ENCODE measurements at places on chromosomes 6 and 20.

DNA sequence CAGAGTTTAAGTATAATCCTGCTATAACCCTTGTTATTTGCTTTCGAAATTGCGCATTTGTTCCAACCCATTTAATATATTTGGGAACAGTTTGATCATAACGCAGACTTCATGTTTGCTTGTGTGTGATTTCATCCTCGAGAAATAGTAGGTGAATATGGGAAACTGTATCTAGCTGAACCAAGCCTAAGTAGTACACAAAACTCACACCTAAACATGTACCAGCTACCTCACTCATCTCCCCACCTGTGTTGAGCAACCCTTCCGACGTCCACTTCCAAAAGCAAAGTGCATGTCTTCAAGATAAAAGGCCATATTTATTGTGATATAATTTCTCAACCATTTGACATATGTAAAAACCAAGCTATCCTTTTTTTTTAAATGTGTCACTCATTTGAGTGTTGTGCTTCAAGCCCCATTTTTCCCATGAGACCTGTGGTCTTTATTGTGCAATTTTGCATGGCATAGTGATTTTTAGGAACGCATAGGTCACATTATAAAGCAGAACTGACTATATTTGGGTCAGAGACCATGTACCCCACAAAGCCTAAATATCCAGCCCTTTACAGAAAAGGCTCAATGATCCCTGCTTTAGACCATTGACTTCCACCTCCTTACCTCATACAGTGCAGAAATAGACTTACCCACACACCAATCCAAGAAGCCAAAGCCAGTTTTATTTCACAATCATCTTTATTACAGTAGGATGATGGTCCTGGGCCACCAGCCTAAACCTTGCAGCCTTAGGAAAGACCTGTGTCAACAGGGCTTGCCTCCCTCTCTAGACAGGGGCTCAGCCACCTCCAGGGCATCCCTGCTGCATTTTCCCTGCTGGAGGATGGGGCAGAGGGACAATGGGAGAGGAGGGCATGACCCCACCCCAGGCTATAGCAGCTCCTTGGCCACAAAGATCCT lies 7.1 kb downstream of the CCND3 start:
- DNase-seq, result no peak

DNA sequence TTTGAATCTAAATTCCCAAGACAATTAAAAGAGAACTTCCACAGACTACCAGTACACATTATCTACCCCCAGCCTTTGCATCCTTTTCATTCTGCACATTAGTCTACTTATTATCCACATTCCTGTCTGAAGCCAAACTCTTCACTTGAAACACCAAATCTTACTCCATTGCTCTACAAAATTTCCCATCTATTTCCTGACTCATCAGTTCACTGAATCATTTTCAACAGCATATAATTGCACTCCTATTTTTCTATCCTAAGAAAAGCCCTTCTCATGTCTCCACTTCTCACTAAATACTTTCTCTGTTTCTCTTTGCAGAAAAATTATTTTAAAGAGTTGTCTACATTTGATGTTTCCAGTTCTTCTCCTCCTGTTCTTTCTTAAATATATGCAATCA lies 239.4 kb upstream of the FERMT1 start:
- no peak for DNase-seq

GRCh38 chr6:80181352-80182081 lies 75.0 kb downstream of the BCKDHB start:
- no peak for DNase-seq

GRCh38 chr20:55158446-55158845 lies 683.1 kb downstream of the DOK5 start:
- no peak for DNase-seq

GRCh38 chr6:2790588-2791449 lies 25.6 kb downstream of the WRNIP1 start:
- DNase-seq, result no peak

GRCh38 chr6:17212546-17213371 lies 68.4 kb upstream of the RBM24 start:
- no peak for DNase-seq

GRCh38 chr6:56766806-56767178 lies 124.1 kb upstream of the DST start:
- DNase-seq, result no peak

DNA sequence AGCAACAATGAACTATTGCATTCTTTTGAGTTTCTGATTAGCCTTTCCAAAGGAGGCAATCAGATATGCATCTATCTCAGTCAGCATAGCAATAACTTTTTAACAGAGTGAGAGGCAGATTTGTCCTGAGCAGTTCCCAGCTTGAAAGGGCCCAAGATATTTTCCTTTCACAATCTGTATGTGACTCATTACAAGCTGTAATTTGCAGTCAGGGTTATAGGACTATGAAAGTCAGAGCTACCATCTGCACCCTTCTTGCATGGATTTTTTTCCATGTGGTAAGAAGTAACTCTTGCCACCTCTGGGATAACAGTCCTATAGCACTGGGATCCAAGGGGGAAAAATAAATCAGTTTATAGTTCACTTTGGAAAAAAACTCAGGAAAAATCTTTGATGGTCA lies 318.2 kb upstream of the RGS17 start:
- DNase-seq, result no peak

DNA sequence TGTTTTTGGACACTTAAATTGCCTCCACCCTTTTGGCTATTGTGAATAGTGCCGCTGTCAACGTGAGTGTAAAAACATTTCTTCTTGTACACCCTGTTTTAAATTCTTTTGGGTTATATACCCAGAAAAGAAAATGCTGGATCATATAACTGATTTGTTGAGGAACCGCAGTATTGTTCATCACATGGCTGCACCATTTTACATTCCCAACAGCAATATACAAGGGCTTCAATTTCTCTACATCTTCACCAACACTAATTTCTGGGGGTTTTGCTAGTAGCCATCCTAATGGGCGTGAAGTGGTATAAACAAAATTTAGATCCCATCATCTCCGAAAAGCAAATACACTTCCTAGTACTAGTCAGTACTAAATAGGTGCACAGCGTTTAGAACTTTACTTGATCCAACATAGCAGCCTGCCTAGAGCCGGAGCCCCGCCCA lies 579 bp upstream of the BPHL start:
- DNase-seq, result no peak

DNA sequence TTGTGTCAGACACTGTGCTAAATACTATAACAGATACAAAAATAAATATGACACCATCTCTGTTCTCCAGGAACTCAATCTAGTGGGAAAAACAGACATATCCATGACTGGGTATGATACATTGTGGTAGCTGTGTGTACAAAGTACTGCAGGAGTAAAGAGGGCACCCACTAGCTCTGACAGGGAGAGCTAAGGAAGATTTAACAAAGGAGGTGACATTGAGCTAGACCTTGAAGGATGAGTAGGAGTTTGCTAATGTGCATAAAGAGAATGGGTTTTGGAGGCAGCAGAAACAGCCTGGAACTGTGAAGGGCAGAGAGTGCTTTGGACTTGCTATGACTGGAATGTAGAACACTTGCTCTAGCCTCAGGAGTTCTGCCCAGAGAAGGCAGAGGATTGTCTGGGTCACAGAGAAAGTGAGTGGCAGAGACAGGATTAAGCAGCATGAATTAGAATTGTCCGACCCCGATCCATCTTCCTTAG lies 14.4 kb downstream of the MMP24 start:
- DNase-seq, result no peak

DNA sequence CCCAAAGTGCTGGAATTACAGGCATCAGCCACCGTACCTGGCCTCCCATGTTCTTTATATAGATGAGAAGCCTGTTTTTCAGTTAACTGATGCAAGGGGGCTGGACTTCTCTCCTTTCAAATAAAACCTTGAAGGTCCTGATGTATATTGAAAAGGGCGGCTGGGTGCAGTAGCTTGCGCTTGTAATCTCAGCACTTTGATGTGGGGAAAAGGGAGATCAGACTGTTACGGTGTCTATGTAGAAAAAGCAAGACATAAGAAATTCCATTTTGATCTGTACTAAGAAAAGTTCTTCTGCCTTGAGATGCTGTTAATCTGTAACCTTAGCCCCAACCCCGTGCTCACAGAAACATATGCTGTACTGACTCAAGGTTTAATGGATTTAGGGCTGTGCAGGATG lies 16.1 kb upstream of the SAMHD1 start:
- DNase-seq, result no peak

- no peak for DNase-seq
Observed at GRCh38 chr6:36692861-36693702, 4.5 kb upstream of the RAB44 start.

- DNase-seq, result no peak
Observed at GRCh38 chr6:30319146-30319835, 7.4 kb upstream of the TRIM39 start.

DNA sequence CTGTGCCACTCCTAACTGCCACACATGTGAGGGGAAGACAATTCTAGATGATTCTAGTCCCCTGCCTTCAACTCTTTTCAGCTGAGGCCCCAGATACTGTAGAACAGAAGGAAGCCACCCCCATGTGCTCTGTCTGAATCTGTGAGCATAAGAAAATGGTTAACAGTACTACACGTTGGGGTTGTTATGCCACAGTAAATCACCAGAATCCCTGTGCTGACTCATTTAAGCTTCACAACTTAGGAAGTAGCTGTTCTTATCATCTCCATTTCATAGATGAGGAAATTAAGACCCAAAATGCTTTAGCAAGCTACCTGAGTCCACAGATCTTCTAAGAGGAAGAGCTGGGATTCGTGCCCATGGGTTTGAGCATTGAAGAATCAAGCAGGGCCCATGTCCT lies 27.4 kb upstream of the SCRT2 start:
- DNase-seq, result no peak

DNA sequence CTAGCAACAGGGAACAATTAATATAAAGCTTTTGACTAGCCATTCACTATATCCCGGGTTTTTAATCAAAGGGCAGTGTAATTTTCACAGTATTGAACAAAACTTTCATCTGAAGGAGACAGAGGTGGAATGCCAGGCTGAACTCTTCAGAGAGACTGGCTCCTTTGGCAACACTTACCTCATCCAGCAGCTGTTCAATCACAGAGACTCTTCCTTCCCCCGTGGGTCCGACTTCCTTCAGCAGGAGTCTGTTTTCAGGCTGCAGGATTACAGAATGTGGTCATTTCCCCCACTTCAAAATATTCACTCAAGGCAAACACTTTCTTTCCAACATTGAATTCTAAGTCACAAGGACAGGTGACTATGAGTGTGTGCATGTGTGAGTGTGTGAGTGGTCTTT lies 76.6 kb downstream of the DZANK1 start:
- DNase-seq, result no peak

- DNase-seq, result no peak
Observed at GRCh38 chr20:50913690-50914375, 17.4 kb downstream of the ADNP start.

DNA sequence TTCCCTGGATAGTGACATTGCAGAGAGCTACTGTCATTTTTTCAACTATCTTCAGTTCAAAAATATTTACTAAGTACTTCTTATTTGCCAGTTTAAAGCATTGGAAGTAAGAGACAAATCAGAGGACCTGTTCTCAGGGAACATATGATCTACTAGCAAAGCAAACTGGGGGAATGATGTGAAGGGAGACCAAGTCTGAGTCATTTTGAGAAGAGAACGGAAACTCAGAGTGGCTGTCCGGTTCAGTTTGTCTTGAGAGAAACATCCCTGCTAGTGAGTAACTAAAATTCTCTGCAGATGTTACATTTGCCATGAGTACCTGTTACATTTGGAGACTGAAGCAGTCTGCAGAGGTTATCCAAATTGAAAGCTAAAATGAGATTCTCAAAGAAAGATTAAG lies 118.3 kb downstream of the KCNQ5 start:
- no peak for DNase-seq

DNA sequence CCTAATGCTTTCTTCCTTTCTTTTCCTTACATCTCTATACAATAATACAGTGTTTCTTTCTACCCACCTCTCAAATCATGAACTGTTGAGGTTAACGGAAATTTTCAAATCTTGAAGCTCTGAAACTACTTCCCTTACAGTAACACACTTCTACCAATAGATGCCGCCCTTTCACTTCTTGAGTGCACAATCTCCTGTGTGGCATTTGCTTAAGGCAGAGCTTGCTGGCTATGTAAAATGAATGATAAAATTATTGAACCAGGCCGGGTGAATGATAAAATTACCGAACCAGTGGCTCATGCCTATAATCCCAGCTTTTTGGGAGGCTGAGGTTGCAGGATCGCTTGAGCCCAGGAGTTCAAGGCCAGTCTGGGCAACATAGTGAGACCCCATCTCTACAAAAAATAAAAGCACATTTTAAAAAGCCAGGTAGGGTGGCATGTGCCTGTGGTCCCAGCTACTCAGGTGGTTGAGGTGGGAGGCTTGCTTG lies 56.8 kb downstream of the KCNS1 start:
- DNase-seq, result peak; percentile 9

- DNase-seq, result no peak
Observed at GRCh38 chr6:167993169-167993568, 4.3 kb upstream of the KIF25 start.

DNA sequence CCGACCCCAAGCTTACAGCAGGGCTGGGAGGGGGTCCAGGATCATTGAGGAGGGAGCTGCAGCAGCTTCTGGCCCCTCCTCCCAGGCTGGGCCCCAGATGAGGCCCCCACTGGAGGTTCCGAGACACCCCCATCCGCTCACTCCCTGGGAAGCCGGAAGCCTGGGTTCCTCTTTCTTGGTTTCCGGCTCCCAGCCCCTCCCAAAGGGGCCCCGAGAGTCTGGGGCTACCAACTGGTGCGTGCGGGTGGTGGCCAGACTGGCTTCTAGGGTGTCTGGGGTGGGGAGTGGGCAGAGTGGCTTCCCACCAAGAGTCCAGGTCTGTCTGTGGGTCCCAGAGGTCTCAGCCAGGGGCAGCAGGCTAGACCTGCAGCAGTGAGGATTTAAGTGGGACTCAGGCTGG lies 2.2 kb downstream of the RGS19 start:
- DNase-seq, result peak; percentile 15

DNA sequence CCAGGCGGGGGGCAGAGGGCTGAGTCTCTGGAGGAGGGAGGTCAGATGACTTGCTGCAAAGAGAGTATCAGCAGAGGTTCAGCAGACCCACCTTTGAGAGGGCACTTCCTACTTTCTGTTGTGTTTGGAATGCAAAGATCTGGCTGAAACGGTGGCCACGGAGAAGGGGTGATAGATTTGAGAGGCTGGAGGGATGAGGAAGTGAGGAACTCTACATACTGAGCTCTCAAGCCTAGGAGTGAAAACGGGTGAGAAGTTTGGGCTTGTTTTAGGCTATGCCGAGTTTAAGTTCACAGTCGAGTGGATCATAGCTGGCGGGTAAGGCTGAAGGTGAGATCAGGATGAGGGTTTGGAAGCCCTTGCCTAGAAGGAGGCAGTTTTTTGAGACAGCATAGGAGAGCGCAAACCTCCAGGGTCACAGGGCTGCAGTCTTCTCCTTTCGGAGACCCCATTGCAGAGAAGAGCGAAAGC lies 477 bp upstream of the ITPA start:
- DNase-seq, result no peak

Measured in activated CD4-positive, CD25-positive, alpha-beta regulatory T cell (primary cell).